ENCODE measurements at places on chromosomes 4 and X.

DNA sequence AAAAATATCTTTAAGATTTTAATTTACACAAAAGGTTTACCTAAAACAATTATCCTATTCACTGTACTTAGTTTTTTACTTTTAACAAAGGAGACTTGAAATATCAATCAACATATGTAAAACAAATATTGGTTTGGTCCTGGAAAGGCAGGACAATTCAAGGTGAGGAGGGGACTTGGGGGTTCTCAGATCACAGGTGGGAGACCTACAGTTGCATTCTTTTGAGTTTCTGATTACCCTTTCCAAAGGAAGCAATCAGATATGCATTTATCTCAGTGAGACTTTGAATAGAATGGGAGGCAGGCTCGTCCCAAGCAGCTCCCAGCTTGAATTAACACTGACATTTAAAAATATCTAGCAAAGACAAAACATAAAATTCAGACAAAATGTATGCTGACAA, 1917.3 kb downstream of the C4orf33 start:
- DNase-seq, result no peak

DNA sequence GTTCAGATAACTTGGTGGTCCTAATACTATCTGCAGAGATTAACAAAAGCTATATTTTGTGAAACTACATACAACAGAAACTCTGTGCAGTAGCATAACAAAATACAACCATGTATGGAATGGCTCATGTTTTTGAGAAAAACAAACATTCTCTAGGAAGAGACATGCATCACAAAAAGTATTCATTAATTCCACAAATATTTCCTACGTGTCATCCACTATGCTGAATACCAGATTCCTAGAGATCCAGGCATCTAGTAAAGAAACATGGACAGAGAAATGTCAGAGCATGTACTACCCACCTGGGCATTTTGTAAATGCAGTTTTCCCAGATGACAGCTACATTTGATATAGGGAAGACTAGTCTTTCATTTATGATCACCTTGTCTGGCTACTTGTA, 248.1 kb downstream of the OPHN1 start:
- DNase-seq, result no peak

- DNase-seq, result no peak
Observed at GRCh38 chr4:85995361-85995760, 364.5 kb downstream of the MAPK10 start.

GRCh38 chrX:27728291-27728690, 79.5 kb upstream of the MAGEB10 start:
- no peak for DNase-seq

DNA sequence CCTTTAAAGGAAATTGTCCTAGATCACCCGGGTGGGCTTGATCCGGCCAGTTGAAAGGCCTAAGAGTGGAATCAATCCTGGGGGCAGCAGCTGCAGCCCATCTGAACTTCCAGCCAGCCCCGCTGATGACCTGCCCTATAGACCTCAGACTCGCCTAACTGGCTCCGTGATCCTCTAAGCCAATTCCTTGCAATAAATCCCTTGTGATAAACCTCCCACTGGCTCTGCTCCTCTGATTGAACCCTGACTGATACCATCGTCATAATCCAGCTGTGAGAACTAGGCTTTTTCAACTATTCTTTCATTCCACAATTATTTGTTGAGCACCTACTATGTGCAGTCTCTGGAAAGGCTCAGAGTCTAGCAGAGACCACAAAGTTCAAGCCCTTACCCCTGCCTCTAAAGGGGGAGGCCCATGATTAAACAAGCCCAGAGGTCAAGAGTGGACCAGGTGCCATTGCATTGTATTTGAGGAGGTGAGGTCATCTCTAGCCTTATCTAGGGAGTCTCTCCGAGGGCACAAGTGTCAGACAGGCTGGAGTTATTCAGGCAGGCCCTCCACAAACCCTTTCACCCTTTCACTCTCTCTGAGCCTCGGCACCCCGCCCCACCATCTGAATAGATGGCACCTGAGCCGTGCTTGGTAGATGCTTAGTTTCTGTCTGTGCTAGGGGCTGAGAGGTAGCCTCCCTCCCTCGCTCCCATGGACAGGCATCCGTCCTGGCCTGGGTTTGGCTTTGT, 20.5 kb upstream of the GPR78 start:
- no peak for DNase-seq

All from CD4-positive, alpha-beta T cell treated with Interferon alpha-2 for 1 hour (primary cell).